ENCODE measurements at places on chromosomes 4 and X.

DNA sequence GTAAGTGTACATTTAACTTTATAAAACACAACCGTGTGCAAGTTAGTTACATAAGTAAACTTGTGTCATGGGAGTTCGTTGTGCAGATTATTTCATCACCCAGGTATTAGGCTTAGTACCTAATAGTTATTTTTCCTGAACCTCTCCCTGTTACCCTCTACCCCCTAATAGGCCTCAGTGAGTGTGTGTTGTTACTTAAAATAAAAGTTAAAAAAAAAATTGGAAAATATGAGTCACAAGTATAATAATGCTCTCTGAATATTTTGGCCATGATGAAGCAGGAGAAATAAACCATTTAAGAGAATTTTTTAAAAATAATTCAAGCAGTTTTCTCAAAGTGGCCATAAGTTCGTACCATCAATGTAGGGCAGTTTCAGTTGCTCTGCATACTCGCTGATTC is 105.1 kb upstream of the GRID2 start:
- no peak for DNase-seq

GRCh38 chrX:139828033-139828432 is 104.8 kb downstream of the ATP11C start:
- no peak for DNase-seq

GRCh38 chr4:37320513-37321235 is 76.1 kb downstream of the NWD2 start:
- no peak for DNase-seq

DNA sequence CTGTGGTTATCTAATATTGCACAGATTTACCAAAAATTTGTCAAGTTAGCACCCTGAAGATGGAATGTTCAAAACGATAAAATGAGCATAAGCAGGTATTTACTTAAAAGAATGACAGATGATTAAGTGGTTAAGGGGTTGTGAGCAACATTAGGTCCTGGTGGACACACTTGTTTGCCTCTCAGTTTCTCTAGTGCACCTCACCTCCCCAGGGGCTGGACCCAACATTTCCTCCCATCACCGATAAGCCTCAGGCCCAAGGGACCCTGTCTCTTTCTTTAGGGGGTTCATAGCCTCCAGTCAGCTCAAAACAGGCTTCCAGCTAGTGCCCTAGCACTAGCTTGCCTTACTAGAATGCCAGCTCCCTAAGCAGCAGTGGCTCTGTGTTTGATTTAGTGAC is 88.0 kb downstream of the ATP11C start:
- DNase-seq, result no peak

DNA sequence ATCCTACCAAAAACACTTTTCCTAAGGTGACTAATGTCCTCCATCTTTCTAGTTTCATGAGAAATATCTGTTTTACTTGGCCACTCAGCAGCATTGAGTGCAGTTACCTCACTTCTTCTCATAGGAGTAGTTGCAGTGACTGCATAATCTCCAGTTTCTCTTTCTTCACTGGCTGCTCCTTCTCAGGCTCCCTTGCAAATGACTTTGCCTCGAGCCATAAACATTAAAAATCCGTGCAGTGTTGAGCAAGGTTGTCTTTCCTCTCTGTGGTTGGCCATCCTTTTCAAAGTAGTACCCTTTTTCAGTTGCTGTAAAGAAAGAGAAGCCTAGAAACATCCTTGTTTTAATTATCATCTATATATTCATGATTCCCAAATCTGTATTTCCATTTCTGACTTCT is 10.2 kb upstream of the PRKG2 start:
- no peak for DNase-seq

- no peak for DNase-seq
These were observed 83.8 kb downstream of the SEL1L3 start for GRCh38 chr4:25779021-25779420.

- DNase-seq, result no peak
These were observed at the start of gene SERTM2 for GRCh38 chrX:111511477-111511876. Gene SERTM2, plus strand, starts transcription at chrX:111511645. Its CDS starts 7,213 bp downstream, at chrX:111518858.

GRCh38 chr4:112978691-112979472 is 70.6 kb upstream of the ANK2 start:
- no peak for DNase-seq

Data from HTR-8/SVneo (cell line).